ENCODE measurements at places on chromosomes 12 and 14.

DNA sequence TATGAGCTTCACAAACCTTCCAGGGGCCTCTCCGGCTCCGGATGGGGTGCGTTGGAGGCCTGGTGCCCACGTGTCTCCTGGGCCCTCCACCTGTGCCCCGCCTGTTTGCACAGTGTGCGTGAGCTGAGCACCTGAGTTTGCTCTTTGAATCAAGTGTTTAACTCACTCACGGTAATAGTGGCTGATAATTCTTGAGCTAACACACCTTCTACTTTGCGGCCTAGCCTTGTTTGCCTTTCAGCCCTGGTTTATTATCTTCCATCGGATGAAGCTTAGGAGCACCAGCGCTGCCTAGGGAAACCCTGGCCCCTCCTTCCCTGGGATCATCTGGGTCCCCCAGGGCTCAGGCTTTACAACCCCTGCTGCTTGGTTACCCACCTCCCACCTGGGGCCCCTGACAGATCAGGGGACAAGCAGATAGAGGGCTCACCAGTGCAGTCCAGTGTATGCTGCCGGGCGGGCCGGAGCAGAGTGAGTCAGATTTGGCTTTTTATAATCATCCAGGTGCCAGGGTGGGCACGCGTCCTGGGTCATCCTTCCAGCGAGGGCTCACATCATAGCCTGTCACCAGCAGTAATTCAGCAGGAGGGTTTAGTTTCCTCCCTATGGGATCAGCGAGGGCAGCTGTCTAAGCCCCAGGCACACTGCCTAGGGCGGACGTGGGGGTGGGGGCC is 62.8 kb upstream of the RFLNA start:
- DNase-seq = no peak

GRCh38 chr14:89317051-89317691 is 99.9 kb downstream of the FOXN3 start:
- no peak for DNase-seq

GRCh38 chr14:55356913-55357312 is 54.7 kb downstream of the ATG14 start:
- DNase-seq = no peak

- no peak for DNase-seq
These were observed 104.5 kb upstream of the FRMD6 start for GRCh38 chr14:51547260-51547659.

GRCh38 chr12:14850929-14851663 is 7.8 kb upstream of the ART4 start:
- no peak for DNase-seq

GRCh38 chr14:23580948-23581281 is 2.3 kb upstream of the JPH4 start:
- DNase-seq = no peak

- DNase-seq = no peak
These were observed 5.2 kb upstream of the ATG14 start for GRCh38 chr14:55416866-55417265.

DNA sequence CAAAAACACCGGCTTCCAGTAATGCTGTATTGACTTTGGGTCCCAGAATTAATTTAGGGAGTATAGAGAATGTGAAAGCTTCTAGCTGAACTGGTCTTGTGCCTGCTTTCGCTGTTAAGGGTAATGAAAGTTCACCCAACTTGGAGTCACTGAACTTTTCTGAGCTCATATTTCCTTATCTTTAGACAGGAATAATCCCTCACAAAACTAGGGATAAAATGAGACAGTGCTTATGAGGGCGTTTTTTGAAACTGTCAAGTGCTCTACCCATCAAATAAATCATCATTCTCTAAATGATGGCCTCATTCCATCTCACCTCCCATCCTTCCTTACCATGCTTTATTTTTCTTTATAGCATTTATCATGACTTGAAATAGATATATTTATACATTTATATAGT is 74.7 kb downstream of the RFX4 start:
- DNase-seq = no peak

GRCh38 chr12:22543246-22544037 is 900 bp downstream of the C2CD5 start:
- no peak for DNase-seq

GRCh38 chr12:125518074-125518473 is 452.8 kb downstream of the AACS start:
- DNase-seq = peak; percentile 27

- no peak for DNase-seq
These were observed 5.8 kb downstream of the MAX start for GRCh38 chr14:65096323-65097089.

- DNase-seq = no peak
These were observed 322.4 kb upstream of the DCN start for GRCh38 chr12:91505006-91505405.

- DNase-seq = no peak
These were observed 946.2 kb downstream of the BCL11B start for GRCh38 chr14:98325761-98326160.

DNA sequence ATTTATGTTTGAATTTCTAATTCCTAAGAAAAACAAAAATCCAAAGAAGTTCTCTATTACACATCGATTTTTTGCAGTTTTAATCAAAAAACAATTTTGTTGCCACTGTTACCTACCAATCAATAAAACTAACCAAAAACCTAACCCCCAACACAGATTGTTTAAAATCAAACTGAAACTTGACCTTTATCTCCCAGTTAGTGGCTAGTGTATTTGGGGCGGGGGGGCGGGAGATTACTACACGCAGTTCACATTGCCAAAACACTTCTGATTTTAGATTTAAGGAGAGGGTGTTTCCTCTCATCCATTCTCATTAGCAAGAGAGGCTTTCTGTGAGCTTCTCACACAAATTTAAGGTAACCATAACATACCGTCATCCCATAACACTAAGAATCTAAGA is 6.4 kb downstream of the CDC42BPB start:
- DNase-seq = no peak

DNA sequence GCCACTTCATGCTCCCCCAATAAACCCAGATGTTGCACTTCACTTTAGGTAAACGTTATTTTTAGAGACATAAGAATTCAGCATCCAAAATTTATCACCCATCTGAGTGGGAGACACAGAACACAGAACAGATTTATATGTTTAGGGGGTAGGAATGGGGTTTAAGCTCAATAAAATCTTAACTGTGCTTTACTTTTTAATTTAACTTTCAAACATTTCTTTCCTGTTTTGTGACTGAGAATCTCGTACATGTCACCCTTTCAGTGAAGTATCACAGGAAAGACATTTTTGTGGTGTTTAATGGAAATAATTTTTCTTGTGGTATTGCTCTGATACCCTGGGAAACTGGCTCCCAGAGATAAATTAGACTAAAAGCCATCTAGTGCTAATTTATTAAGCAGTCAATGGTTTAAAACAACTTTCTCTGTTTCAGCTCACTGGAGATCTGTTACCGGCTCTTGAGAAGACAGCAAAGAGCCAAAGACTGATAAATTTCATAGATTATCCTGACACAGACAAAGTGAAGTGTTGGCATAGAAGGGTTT is 148.0 kb upstream of the BMP4 start:
- DNase-seq = no peak

GRCh38 chr12:120413901-120414695 is 23.8 kb upstream of the COX6A1 start:
- DNase-seq = peak; percentile 97

- DNase-seq = no peak
These were observed 3.5 kb upstream of the RHOJ start for GRCh38 chr14:63200767-63201166.

GRCh38 chr12:77437206-77437605 is 371.8 kb upstream of the E2F7 start:
- DNase-seq = no peak

GRCh38 chr14:75383721-75384120 is 44.1 kb upstream of the JDP2 start:
- no peak for DNase-seq

DNA sequence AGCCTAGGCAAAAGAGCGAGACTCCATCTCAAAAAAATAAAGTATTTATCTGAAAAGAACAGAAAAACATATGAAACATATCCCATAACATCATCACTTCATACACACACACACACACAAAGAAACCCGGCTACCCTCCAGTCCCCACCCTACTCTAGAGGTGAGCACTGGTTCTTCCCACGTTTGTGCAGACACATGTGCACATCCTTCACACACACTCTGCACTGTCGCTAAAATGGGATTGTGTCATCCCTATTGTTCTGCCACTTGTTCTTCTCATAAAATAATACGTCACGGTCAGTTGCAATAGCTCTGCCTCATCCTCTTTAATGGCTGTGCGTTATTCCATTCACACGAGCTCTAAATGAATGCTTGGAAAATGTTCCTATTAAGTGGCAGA is 85.9 kb upstream of the ANO2 start:
- no peak for DNase-seq

GRCh38 chr14:80605536-80605935 is 336.0 kb downstream of the CEP128 start:
- DNase-seq = no peak

- DNase-seq = no peak
These were observed 17.1 kb downstream of the INSM2 start for GRCh38 chr14:35551081-35551480.

DNA sequence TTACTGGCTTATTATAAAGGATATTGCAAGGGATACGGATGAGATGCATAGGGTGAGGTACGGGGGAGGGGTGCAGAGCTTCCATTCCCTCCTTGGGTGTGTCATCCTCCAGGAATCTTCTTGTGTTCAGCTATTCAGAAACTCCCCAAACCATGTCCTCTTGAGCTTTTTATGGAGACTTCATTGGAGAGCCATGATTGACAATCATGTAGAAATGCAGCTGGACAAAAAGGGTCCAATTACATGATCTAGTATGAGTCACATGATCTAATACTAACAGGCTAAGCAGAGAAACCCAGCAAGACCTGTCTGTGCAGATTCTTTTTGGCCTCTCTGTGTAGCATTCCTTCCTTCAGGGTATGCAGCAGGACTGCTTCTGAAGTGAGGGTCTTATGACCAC is 23.9 kb upstream of the FLVCR2 start:
- DNase-seq = no peak

All from NT2/D1 (cell line).